ENCODE measurements at places on chromosomes 5 and 9.

- no peak for DNase-seq
Observed at GRCh38 chr9:89071591-89071990, 80.3 kb downstream of the S1PR3 start.

GRCh38 chr9:138115506-138115905, 237.9 kb downstream of the CACNA1B start:
- no peak for DNase-seq

DNA sequence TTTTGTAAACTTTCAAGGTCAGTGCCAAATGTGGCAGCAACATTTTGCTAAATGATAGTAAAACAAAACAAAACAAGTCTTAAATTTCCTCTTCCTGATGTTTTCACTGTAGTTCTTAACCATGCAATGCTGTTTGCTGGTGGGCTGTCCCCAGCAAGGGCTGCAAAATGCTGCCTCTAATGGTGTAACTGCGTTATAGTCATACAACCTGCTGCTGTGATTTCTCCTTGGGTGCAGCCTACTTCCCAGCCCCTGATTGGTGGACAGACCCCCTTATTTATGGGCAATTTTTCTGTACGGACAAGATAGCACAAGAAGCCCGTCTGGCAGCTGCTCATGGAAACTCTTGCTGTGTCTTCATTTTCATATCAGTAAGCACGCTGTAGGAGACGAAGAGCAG, 26.6 kb upstream of the PIP5K1B start:
- DNase-seq: no peak

GRCh38 chr9:99419070-99419469, 197.0 kb downstream of the SEC61B start:
- DNase-seq: no peak

GRCh38 chr9:101453776-101454570, 18.4 kb upstream of the ALDOB start:
- DNase-seq: no peak

DNA sequence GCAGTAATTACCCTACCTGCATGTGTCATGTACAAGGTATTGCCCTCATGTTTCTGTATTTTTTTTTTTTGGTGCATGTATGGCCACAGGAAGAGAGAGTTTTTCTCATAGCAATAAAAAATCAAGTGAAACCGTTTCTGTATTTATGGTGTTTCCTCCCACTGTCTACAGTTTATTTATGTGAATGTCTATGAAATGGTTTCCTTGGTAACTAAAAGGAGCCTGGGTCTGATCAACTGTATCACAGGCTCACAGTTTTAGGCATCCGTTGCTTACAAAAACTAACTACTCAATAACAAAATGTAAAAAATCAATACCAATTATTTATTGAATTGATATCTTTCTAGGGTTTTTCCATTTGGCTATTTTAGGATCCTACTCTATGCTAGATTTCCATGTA, 464.4 kb downstream of the TAF11L14 start:
- no peak for DNase-seq

- no peak for DNase-seq
Observed at GRCh38 chr5:133921979-133922378, 46.4 kb downstream of the C5orf15 start.

GRCh38 chr5:31889001-31889561, 250.2 kb downstream of the PDZD2 start:
- DNase-seq: no peak

GRCh38 chr5:123089914-123090660, 1.0 kb downstream of the PRDM6 start:
- DNase-seq: no peak

GRCh38 chr5:66813306-66813705, 217.1 kb downstream of the MAST4 start:
- DNase-seq: no peak

DNA sequence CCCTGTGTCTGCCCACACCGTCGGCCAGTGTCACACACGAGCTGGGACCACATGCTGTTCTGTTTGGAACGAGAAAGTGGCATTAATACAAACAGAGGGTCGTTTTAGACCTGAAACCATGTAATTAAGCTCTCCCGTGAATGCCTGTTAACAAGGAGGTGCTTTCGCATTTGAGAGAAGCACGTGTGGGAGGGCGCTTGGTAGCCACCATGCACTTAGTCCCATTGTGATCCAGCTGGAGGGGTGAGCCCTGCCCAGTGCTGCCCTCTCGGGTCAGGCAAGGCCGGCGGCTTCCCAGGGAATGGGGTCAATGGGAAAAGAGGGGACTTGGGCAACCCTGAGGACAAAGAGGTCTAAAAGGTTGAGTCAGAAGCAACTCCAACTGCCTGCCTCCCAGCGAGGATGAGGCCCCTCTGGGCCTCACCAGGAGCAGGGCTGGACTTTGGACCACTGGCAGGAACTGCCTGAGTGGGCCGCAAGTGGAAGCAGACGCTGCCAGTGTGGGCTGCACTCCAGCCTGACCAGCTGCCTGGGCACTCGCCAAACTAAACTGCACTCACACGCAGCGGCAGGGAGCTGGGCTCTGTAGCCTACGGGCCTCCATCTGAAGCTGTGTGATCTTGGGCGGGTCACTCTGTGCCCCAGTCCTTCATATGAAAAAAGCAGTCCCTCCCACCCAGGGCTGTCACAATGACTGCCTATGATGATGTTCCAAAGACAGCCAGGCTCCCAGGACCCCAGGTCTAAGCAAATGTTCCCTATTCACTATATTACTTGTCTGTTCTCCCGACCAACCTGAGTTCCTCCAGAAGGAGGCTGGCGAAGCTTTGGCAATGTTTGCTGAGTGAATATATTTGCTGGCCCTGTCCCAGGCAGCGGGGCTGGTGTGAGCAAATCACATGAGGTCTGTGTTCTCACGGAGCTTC, 195.7 kb downstream of the CDK5RAP2 start:
- no peak for DNase-seq

DNA sequence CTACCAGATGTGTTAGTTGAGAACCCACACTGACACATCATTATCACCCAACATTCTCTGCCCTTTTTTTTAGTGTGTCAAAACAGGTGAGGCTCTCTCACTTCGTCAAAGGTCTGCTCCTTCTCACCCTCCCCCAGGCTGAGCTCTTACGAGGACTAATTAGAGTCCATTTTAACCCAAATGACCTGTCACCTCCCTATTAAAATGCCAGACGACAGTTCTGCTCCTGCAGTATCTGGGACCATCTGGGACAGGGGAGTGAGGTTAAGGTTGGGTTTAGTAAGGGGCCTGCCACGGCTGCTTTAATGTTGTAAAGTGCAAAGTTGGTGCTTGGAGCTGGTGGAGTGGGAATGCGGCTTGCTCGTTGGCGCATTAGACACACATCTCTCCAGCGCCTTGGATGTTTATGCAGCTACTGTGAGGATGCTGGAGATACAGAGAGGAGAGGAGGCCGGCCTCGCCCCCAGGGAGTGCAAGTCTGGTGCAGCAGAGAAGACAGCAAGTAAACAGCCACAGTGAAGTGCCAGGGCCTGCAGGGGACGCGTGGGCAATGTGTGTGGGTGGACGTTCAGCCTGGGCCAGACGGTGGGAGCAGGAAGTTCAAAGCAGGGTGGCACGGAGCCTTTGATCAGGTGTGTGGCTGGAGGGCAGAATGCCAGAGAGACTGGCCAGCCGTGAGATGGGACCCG, 96.2 kb downstream of the C9orf50 start:
- no peak for DNase-seq

GRCh38 chr9:119224431-119224830, 144.8 kb downstream of the BRINP1 start:
- DNase-seq: no peak

GRCh38 chr9:124660341-124660801, 110.7 kb downstream of the NR6A1 start:
- DNase-seq: peak; percentile 91

- DNase-seq: no peak
Observed at GRCh38 chr5:88452820-88453219, 184.2 kb upstream of the TMEM161B start.

DNA sequence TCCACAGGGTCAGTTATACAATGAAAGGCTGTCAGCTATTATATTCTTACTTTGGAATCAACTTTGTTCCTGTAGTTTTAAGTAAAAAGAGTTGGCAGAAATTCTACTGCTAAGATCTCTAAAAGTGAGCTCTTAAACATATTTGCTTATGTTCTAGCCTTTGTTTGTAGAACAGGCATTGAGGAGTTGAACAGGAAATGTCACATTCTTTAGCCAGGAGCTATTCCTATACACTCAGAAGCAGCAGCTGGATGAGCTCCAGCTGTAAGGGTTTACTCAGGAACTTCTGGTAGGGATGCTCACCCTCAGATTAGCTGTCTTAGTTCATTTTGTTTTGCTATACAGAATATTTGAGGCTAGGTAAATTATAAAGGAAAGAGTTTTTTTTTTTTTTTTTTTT, 22.4 kb upstream of the SPINK14 start:
- DNase-seq: no peak

- DNase-seq: peak; percentile 10
Observed at GRCh38 chr5:39376293-39376714, 12.0 kb upstream of the C9 start.

DNA sequence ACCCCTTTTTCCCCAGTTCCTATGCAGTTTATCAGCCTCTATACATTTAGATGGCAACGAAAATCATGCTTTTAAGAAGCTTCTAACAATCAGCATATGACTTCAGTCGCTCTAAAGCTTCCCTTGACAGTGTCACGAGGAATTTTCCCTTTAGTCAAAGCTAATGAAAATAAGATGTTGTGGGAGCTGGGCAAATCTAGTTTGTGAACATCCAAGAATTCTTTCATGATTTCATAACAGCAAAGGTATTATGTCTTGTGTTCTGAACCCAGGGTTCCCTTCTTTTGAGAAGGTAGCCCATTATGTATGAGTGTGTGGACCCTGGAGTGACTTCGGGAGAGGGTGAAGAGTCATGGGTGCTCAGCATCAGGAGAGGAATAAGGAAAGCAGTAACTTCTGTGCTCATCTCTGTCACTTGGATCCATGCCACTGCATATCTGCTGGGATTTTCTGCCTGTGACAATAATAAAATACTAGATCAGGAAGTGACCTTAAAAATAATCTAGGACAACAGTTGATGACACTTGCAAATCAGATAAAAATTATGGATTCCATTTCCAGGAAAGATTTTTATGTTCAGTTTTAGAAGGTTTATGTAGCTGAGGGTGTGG, 102.4 kb downstream of the PCSK1 start:
- DNase-seq: no peak

DNA sequence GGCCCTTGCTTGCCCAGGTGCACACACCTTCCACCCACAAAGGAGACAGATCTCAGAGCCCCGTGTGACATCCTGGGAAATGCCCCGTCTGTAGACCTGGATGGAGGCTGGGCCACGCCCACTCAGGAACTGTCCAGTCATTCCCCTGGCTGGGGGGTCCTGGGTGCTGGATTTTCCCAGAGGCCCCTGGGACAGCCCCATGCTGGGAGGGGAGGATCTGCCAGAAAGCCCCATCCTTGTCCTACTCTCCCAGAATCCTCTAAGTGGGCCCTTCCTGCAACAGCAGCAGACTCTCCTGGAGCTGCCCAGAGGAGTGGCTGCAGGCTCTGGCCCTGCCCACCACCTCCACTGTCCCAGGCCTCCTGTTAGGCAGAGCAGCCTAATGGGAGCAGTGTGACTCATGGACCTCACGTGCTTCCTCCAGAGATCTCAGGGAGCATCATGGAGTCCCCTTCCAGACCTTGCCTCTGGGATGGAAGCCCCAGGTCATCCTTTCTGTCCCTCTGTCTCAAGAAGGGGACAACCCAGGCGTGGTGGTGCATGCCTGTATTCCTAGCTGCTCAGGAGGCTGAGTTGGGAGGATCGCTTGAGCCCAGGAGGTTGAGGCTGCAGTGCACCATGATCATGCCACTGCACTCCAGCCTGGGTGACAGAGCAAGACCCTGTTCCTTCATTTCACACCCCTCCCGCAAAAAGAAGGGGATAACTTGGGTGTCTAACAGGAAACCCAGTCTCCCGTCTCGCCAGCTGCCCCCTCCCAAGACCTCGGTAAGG, 51.7 kb downstream of the JADE2 start:
- no peak for DNase-seq

DNA sequence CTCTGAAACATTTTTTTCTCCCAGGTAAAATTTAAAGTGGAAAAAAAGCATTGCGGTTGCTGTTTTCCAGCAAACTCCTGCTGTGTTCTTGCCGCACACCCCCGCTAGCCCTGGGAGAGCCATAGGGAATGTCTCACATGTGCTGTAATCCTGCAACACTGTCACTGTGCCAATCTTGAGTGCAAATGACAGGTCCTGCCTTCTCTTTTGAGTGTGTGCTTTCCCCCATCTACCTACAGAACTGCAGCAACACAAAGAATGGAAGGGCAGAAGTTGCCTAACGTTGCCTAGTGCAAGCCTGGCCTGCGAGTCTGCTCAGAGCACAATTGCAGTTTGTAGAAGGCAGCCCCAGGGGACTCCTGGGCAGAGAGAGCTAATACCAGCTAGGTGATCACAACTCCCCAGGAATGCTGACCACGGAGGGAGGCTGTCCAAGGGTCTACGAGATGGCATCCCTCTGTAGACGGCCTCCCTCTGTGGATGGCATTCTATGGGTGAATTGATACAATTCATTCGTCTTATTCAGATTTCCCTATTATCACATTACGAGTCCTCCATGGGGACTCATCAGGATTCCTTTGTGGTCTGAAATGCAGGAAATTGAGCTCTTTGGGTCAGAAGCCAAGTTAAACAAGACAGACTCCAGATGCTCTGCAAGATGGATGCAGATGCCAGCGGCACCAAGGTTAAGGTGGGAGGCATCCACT, 172.6 kb upstream of the S1PR3 start:
- no peak for DNase-seq

GRCh38 chr5:16549491-16550206, 67.1 kb downstream of the RETREG1 start:
- no peak for DNase-seq

Measured in retinal pigment epithelial cell (primary cell).